Daoy (cell line): ENCODE measurements at places on chromosomes 1 and 21.

DNA sequence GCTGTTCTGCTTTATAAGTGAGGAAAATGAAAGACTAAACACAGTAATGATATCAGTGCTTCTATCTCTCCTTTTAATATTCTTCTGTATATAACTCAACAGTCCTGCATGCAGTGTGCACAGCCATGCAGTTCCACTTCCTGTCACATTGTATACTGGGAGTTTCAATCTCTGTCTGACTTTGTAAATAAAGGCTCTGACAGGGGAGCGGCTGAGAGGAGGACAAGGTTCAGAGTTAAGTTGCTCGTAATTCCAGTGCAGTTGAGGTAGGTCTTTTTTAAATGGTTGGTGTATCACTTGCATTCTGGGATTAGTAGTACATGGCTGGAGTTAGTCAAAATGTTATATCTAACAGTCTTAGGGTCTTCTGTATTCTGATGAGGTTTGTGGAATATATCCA is 264.5 kb downstream of the OLFM3 start:
- DNase-seq, result no peak

- DNase-seq, result peak; percentile 42
Observed at GRCh38 chr1:241408170-241408569, 51.2 kb upstream of the RGS7 start.

GRCh38 chr1:192598589-192598988 is 23.0 kb downstream of the RGS1 start:
- DNase-seq, result no peak

DNA sequence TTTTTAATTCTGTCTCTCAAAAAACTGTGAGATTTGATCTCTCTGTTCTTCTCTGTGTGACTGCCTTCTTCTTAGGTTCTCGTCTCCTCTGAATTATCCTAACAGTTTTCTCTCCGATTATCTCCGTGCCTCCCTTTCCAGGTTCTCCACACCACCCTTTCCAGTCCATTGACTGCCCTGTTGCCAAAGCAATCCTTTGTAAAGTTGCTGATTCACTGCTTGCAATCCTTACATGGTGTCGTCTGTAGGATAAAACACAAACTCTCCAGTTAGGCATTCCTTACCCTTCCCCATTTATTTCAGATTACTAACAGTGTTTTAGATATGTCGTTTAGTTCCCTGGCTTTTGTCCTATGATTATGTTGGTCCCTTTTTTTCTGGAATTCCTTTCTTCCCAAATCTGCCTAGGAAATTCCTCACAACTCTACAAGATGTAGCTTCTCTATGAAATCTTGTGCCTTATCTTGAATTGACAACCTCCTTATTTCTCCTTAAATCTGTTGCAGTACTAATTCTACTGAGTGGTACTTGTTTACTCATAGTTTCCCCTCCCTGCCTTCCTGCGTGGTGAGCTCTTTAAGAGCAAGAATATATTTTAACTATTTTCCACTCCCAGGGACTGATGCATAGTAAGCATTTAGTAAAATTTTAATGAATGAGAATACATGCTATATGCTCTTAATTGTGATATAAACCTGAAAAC is 22.3 kb downstream of the RCOR3 start:
- DNase-seq, result no peak

DNA sequence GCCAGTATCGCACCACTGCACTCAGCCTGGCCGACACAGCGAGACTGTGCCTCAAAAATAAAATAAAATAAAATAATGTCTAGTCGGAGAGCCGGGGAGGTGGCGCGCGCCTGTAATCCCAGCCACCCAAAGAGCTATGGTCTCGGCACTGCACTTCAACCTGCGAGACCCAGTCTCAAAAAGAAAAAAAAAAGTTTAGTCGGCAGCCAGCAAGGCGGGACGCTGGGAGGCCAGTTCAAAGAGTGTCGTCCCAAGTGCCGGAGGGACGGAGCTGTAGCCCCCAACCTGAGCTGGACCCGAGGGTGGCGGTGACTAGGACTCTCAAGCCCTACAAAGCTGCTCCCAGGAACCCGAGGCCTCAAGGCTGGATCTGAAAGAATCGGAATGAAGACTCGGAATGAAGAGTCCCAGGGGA is 632 bp upstream of the FALEC start:
- no peak for DNase-seq

- DNase-seq, result no peak
Observed at GRCh38 chr1:55347866-55348265, 132.7 kb upstream of the USP24 start.

- DNase-seq, result no peak
Observed at GRCh38 chr1:9459816-9460407, 79.4 kb upstream of the SLC25A33 start.
